ENCODE measurements at places on chromosomes 6 and 20.

- DNase-seq: no peak
Observed at GRCh38 chr6:38221251-38221650, 401.7 kb downstream of the ZFAND3 start.

DNA sequence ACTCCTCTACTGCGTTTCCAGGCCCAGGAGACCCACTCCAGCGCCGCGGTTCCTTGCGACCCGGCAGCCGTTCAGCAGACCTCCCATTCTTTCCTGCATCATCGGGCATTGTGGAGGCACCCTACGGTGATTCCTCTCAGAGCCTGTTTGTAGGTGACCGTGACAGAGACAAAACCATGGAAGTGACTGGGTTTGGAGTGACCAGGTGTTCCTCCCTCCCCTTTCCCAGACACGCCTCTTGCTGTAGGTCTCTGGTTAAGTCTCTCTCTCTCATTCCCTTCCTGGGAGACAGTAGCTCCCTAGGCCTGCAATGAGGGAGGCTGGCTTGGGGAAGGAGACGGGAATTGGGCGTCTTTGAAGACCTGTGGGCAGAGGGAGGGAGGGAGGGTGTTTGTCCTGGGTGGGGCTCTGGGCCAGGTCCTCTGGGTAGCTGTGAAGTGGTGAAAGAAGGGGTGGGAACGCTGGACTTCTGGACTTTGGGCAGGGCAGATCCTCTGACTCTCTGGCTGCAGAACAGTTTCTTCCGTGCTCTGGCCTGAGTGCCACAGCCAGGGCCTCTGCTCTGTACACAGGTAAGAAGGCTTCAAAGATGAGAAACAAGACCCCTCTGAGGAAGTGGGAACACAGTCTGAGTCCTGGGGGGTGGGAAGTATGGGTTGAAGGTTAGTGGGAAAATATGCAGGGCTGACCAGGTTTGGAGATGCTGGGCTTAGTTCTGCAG, 763 bp downstream of the KLC4 start:
- DNase-seq: no peak

DNA sequence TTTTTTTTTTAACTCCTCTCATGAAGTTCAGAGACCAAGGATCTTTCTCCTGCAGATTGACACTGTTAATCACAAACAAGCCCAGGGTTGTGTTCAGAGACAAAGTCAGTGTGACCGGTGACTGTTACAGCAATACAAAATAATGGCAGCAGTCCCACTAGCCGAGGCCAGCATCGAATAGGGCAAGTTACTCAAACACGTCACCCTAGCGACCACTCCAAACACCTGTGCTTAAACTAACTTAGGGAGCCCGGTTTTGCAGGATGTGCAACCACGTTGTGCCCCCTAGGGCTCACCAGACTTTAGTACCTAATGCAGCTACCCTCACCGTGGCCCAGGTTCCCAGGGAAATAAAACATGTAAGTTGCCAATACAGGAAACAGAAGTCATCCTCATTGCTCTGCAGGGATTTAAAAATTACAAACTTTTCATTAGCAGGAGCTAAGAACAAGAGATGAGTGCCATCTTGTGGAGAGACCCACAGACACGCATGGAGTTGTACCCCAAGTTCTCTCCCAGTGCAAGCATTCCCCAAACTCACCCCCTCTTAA, 38.1 kb downstream of the FAM50B start:
- peak; percentile 67 for DNase-seq

GRCh38 chr6:118746145-118746824, 94.9 kb upstream of the CEP85L start:
- no peak for DNase-seq

GRCh38 chr20:47269309-47270165, 87.0 kb downstream of the ZMYND8 start:
- DNase-seq: no peak

DNA sequence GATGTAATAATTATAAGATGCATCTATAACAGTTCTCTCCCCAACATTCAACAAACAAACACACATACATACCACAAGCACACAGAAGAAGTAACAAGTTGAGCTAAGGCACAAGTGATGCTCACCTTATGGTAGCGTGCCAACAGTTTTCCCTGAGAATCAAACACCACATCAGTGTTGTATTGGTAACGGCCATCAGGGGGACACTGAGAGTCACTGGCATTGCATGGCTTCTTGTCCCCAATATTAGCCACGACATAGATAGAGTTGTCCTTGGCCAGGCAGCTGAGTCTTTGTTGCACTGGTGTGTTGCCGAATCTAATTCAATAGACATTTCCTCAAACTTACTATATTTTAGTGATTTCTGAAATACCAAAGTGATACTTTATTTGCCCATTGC, 14.8 kb upstream of the VNN1 start:
- DNase-seq: no peak

- DNase-seq: no peak
Observed at GRCh38 chr6:37798436-37799262, 20.9 kb upstream of the ZFAND3 start.

DNA sequence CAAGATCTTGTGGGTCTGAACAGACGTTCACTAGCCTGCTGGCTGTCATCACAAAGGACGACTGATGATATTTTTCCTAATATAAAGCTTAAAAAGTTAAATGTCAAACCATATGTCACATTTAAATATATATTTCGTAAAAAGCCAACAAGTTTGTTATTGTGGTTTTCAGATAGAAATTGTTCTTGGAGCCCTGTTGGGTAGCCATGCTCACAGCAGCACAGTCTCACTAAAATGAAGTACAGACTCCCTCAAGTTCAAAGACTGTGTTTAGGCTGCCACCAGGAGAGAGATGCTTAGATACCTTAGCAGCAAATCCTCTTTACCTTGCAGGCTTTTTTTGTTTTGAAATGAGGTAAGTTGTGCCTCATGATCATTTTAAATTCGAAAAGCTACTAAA, 17.8 kb downstream of the EEF1E1 start:
- DNase-seq: no peak

DNA sequence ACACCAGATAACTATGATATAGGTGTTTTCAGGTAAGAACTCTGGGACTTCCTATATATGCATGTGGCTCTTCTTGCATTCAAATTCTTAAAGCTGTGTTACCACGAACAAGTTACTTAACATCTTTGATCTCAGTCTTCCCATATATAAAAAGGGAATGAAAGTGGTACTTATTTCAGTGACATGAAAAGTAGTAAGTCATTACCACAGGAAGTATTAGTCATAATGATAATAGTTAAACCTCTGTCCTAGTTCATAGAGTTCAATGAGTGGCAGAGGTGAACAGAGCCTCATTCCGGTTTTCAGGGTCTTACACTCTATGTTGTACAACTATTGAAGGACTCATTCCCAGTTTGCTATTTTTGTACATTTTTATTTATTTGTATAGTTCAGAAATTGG, 237.0 kb downstream of the NKAIN2 start:
- peak; percentile 15 for DNase-seq

Data from endothelial cell of umbilical vein (primary cell).